ENCODE measurements at places on chromosomes 3 and 15.

DNA sequence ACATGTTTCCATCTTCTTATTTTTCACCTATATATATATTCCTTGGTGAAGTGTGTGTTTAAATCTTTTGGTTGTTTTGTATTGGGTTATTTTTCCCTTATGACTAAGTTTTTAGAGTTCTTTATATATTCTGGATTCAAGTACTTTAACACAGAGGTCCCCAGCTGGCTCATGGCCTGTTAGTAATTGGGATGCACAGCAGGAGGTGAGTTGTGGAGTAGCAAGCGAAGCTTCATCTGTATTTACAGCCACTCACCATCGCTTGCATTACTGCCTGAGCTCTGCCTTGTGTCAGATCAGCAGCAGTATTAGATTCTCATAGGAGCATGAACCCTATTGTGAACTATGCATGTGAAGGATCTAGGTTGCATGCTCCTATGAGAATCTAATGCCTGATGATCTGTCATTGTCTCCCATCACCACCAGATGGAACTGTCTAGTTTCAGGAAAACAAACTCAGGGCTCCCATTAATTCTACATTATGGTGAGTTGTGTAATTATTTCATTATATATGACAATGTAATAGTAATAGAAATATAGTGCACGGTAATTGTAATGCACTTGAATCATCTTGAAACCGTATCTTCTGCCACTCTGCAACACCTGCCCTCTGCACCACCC, 151.6 kb downstream of the RSRC1 start:
- DNase-seq, result peak; percentile 28

- no peak for DNase-seq
These were observed 13.5 kb upstream of the APOD start for GRCh38 chr3:195597229-195597628.

DNA sequence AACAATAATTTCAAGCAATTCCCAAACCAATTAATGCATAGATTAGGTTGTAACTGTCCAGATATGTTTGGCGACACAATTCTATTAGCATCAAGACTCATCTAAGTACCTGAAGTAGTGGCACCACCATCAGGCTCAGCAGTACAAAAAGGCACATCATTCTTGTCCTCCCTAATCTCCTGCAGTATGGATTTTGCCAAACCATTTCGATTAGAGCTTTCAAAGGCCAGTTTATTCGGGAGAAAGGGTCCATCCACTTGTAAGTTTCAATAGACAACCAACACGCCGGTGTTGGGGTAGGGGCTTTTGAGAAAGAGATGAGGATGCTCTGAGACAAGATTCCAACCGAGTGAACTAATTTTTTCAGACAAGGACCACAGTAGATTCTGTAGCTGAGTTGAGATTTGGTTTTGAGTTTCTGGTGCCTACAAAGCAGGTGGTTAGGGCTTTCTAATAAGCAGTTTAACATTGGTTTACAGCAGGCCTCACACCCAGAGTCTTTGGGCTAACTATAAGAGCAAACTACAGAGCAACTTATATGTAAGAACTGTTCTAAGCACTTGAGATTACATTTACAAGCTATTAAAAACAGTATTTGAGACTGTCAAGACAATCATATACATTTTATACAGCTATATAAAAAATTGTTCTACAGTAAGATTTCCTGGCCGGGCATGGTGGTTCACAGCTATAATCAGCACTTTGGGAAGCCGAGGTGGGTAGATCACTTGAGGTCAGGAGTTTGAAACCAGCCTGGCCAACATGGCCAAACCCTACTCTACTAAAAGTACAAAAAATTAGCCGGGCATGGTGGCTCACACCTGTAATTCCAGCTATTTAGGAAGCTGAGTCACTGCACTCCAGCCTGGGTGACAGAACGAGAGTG, 4.5 kb downstream of the RPL22L1 start:
- peak; percentile 13 for DNase-seq

DNA sequence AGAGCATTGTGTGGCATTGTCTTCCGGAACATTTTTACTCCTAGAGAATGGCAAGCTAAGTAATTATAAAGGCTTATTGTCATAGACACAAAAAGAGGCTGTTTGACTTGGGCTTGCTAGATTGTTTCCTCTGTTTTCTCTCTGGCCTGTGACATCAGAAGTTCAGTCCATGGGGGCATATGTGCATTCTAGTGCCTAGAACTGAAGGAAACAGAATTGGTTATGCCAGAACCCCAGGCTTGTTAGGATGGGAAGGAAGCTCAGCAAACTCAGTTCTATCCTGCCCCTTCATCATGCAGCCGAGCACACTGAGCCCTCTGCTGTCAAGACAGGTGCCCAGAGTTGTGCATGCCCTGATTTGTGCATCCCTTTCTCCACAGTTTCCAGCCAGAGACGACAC, 131.3 kb downstream of the PDE8A start:
- no peak for DNase-seq

DNA sequence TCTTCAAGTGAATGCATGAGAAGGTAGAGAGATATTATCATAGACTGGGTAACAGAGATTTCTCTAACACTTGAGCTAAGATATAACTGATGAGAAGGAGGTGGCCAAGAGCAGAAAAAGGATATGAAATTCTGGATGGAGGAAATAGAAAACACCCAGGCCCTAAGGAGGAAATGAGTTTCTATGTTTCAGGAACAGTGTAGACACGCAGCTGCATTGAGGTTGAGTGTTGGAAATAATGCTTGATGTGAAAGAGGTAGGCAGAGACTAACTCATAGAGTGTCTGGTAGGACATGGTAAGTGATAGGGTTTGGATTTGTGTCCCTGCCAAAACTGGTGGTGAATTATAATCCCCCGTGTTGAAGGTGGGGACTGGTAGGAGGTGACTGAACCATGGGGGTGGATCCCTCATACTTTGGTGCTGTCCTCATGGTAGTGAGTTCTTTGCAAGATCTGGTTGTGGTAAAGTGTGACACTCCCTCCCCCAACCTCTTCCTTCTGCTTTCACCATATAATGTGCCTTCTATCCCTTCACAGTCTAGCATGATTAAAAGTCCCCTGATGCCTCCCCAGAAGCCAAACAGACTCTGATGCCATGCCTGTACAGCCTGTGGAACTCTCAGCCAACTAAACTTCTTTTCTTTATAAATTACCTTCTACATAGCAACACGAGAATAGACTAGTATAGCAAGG, 787.3 kb downstream of the EDEM1 start:
- no peak for DNase-seq

DNA sequence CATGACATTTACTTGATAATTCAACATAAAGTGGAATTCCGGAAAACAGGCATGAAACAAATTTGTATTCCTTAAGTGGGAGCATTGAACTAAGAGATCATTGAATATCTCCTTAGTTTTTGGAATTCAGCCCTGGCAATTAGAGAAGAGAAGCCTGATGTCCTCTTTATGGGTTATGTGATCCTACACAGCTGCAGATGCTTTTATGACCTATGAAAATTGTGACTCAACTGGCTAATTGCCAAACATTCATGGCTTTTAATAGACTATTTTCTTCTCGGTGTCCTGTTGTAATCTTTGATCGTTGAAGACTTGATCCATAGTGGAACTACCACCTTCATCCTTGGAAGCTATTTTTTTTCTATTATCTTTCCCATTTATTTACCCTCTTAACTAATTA, 46.1 kb downstream of the AGBL1 start:
- no peak for DNase-seq

- no peak for DNase-seq
These were observed 747 bp downstream of the UBA7 start for GRCh38 chr3:49812916-49813496.

DNA sequence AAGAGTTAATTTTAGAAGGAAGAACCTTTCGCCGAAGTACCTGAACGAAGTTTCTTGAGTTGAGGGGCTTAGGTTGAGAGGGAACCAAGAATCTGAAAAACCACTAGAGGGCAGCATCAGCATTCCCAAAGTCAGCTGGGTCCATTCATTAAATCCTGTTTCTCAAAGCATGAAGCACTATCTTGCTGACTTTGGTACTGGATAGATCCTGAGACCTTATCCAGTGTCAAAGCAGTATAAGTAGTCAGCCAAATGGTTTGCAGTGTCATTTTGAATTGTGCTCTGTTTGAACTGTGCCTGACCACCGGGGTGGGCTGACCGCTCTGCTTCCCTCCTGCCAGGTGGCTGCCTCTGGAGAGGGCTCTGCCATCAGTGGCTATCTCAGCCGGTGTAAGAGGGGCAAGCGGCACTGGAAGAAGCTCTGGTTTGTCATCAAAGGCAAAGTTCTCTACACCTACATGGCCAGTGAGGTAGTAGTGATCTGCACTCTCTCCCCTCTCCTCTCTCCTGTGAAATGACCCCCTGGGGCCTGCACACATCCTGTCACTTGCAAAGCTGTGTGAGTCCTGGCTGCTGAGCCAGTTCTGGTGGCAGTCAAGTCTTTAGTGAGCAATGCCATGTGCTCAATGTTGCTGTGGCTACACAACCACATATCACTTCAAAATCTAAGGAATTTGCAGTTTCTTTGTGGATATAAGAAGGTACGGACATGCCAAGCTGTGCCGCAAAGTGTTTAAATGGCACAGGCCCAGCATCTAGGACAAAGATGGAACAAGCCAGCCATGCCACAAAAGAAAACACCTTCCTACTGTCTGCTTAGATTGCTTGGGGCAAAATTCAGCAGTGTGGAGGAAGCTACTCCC, 21.4 kb upstream of the NR2C2 start:
- peak; percentile 80 for DNase-seq
